ENCODE measurements at places on chromosomes 13 and 19.
A peak's percentile ranks its signal among the peaks of the same experiment; 100 is the strongest.

DNA sequence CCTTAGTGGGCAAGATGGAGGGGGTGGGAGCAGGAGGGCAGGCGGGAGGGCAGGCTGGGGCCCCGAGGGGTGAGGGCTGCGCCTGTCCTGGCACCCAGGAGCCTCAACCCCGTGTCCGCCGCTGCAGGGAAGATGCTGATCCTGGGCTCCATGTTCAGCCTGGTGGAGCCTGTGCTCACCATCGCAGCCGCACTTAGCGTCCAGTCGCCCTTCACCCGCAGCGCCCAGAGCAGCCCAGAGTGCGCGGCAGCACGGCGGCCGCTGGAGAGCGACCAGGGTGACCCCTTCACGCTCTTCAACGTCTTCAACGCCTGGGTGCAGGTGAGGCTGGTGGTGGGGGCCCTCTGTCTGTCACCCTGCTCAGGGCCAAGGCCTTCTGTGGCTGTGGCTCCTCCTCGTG is 23.5 kb downstream of the DHX34 start:
- no peak for DNase-seq

GRCh38 chr19:31716826-31717225 is 367.6 kb upstream of the TSHZ3 start:
- no peak for DNase-seq

GRCh38 chr19:40312533-40312932 is 27.4 kb upstream of the AKT2 start:
- no peak for DNase-seq

- no peak for DNase-seq
Measured at GRCh38 chr19:14632286-14632685, 42.4 kb downstream of the ADGRE3 start.

GRCh38 chr19:5308451-5309437 is 31.9 kb downstream of the PTPRS start:
- DNase-seq: no peak

- no peak for DNase-seq
Measured at GRCh38 chr19:2720777-2721569, at the start of gene DIRAS1. TSS of gene DIRAS1 (minus strand) at chr19:2721372. CDS start at chr19:2717806, 3,566 bp downstream.

DNA sequence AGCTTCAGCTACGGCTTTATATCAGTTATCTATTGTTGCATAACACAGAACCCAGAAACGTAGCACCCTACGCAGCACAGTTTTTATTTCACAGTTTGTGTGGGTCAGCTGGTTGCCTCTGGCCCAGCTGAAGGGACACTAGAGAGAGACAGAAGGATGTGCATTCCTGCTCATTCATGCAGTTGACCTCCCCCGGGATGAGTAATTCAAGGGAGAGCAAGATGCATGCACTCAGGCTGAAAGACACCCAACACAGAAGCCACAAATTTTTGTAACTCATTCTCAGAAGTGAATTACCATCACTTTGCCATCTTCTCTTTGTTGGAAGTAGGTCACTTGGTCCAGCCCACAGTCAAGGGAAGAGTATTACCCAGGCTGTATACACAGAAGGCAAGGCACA is 89.5 kb downstream of the EFNB2 start:
- no peak for DNase-seq

- no peak for DNase-seq
Measured at GRCh38 chr13:41678249-41678648, 220.9 kb downstream of the RGCC start.

DNA sequence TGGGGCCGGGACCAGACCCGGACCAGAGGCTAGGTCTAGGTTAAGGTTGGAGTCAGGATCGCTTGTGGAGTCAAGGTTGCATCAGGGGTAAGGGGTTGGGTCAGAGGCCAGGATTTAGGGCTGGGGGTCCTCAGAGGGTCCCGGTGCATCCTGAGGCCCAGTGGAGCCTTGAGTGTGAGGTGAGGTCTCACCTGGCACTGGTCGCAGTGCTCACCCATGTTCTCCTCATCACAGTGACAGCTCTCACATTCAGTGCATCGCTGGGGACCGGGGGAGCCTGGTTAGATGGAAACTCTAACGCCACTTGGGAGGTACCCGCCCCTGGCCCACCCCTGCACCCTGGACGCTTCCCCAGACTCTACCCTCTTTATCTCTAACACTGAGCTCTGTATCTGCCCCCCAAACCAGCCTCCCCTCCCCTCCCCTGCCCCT is 3.1 kb downstream of the HRC start:
- DNase-seq: no peak

- DNase-seq: no peak
Measured at GRCh38 chr19:16456652-16457194, 15.0 kb downstream of the EPS15L1 start.

GRCh38 chr19:7505288-7505681 is 10.6 kb upstream of the ZNF358 start:
- DNase-seq: no peak

GRCh38 chr19:5459360-5459759 is 4.1 kb downstream of the ZNRF4 start:
- DNase-seq: no peak

- DNase-seq: no peak
Measured at GRCh38 chr19:56306016-56306415, 8.6 kb downstream of the ZSCAN5A start.

DNA sequence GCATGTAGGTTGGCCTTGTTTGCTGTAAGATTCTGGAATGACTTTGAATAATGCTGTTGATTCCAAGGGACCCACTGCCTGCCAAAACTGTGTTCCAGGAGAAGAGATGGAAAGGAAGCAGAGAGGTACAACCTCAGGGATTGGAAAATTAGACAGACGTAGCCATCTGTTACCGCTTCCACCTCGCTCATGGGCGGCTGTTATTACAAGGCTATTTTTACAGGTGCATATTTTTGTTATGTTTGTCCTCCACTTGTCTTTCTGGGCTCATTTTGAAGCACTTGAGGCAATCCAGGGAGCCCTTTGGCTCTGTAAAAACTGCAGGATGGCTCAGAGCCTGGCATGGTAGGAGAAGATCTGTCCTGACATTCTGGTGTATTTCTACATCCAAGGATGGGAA is 276.4 kb upstream of the TMTC4 start:
- DNase-seq: no peak

DNA sequence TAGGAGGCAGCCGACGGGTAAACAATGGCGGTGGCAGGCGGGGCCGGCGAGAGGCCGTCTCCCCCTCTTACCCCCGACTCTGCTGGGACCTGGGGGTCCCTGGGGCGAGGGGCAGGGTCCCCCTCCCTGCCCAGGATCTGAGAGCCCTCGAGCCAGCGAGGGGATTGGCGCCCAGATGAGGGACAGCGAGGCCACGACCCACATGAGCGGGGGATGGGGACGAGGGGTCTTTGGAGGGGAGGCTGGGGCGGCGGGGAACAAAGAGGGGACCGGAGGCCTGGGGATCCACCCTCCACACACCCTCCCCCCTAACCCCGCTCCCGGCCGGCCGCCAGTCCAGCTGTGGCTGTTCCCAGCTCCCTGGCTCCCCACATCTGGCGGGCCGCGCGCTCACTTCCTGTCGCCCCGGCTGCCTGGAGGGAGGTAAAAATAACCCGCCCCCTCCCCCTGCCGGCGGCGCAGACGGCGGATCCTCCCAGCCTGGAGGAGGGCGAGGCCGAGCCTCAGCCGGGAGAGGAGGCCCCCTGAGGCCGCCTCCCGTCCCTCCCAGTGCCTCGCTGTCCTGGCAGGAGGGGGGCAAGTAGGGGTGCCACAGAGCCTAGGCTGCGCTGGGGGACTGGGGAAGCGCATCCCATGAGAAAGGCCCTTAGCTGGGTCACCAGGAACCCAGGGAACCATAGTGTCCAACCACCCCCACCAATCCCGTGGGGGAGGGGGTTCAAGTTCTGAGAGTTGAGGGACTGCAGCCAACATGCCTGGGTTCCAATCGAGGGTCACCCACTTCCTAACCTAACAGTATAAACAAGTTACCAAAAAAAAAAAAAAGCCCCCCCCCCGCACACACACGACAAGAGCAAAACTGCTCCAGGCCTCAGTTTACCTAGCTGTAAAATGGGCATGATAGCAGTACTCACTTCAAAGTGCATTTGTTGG is 29.3 kb upstream of the NANOS3 start:
- DNase-seq: peak; percentile 76

GRCh38 chr13:39684531-39685137 is 29.2 kb downstream of the COG6 start:
- DNase-seq: no peak

Data from stimulated activated CD4-positive, alpha-beta T cell treated with anti-CD3 and anti-CD28 coated beads, Interleukin-4, amount 100 ng/mL, for 1 hour (primary cell).